ENCODE measurements at places on chromosomes 3 and 15.

DNA sequence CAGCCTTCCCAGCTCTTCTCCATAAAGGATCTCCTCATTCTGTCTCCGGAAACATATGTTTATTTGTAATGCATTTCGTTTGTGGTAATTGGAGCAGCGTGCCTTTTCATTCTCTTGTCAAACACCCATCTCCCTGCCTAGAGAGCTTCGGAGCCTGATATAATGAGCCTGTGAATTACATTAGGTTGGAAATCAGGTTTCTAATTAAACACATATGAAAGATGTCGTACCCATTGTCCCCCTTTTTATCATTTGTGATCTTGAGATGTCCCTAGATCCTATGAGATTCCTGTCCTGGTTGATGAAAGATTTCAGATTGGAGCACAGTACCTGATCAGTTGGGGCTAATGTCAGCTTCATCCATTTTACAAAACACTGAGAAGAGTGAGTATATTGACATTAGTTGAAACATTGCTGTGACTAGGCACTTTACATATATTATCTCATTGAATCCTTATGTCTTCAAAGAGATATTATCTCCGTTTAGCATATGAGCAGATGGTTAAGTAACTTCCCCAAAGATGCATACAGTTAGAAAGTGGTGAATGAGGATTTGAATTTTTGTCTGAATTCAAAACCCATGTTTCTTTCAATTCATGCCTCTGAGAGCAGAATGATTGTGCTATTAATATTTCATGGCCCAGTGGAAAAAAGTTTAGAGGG lies 23.1 kb downstream of the SYN2 start:
- DNase-seq = no peak

GRCh38 chr3:155404486-155404885 lies 111.0 kb upstream of the STRIT1 start:
- DNase-seq = no peak

- DNase-seq = no peak
These were observed 8.3 kb downstream of the POU1F1 start for GRCh38 chr3:87267953-87268645.

GRCh38 chr3:165359005-165359404 lies 162.8 kb upstream of the SLITRK3 start:
- no peak for DNase-seq

GRCh38 chr15:81293728-81294515 lies 30.0 kb downstream of the STARD5 start:
- peak; percentile 69 for DNase-seq

- DNase-seq = no peak
These were observed 229.7 kb upstream of the BHLHE40 start for GRCh38 chr3:4749567-4750002.

DNA sequence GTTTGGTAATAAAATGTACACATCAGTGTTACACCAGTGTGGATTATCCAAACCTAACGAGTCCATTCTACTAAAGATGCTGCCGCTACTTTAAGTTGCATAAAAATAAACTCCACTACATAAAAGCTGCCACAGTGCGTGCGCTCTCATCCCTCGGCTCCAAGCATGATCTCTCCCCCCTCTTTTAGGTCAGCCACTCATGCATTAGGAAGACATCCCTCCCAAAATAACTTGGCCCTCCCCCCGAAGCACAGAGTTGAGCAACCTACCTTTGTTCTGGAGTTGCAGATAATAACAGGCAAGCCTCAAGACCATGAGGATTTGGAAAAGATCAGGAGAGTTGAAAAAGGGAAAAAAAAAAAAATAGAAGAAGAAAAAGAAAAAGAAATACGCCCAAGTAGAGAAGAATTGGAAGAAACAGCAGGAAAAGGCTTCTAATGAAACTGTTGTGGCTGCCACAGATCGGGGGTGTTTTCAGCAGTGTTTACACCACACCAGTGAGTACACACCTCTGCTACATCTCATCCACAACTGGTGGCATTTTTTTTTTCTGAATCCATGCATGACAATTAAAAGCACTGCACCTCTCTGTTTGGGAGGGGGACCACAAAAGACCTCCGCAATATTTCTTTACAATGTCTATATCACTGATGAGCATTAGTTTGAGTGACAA lies 339.2 kb downstream of the FOXP1 start:
- DNase-seq = no peak

DNA sequence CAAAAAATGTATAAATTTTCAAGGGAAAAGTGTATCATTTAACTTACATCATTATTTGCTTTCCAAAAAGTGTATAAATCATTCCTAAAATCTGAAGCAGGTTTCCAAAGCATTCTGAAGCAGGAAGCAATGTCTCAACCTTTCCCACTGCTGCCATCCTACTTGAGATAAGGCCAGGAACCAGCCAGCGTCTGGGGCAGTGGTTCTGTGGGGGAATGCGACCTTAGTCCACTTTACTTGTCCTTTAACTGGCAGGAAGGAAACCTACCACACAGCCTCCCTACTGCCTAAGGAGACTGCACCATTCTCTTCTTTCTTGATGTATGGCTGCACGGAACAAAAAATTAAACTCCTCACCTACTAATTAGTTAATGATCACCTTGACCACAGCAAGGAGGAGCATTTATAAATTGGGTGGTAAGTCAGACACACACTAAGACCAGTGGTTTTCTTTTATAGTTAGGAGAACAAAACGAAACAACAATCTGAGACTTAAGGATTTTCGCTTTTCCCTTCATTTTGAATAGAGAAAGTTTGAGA lies 3.7 kb downstream of the SORD start:
- DNase-seq = no peak

DNA sequence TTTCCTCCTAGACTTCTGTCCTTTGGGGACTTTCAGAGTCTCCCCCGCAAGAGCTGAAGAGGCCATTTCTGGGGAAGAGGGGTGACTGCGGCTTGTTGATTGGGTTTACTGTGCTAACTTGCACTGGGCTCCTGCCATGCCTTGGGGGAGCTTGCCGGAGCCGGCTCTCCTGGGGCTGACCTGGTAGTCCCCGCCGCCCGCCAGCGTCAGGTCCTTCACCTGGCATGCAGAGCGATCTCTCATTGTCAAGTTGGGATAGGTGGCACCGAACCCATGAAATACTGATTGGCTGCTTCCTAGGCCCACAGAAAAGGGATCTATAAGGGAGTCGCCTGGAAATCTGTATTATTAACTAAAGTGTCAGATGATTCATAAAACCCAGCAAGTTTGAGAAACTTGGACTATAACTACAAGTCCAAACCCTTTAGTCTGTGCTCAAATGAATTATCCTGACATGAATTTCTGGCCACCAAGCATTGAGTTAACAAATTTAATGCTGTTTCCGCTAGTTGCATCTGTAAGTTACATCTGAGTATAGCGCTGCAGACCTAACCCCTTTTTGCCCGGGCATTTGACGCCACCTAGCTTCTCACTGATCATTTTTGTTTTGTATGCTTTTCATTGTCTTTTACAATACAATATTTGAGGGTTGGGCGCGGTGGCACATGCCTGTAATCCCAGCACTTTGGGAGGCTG lies 607 bp upstream of the IMP3 start:
- peak; percentile 14 for DNase-seq

GRCh38 chr15:98547741-98548138 lies 100.6 kb upstream of the IGF1R start:
- DNase-seq = no peak

DNA sequence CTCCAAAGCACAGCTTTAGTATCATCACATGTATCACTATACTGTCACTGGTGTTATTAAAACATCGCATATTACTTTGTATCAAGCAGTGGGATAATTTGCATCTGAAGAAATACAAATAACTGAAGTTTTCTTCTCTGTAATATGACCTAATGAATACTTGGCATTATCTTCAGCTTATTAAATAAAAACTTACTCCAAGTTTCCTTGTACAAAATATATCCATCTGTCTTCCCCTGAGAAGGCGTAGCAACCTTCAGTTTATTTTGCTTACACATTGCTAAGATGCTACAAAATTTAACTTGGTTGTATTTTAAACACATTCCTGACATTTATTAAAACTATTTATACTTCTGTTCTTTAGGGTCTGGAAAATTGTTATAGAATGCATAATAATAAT lies 13.7 kb downstream of the FGF7 start:
- DNase-seq = no peak

- DNase-seq = no peak
These were observed 344.9 kb upstream of the SLCO3A1 start for GRCh38 chr15:91508633-91509032.

GRCh38 chr15:64981812-64982431 lies 7.8 kb downstream of the SPG21 start:
- DNase-seq = no peak

- no peak for DNase-seq
These were observed 602.0 kb downstream of the TBL1XR1 start for GRCh38 chr3:176595307-176595706.
